ENCODE measurements at places on chromosomes 7 and 10. TPM values are rescaled to one million over a fixed set of nuclear protein-coding genes. Genes with fewer than 3 reads are reported as not detected.

Gene CHPF2
- 101 TPM for total RNA-seq

Gene SH2D4B
- not detected for total RNA-seq

Gene SLC39A12
- total RNA-seq: not detected

Gene SPAM1
- not detected for total RNA-seq

Gene NEUROD6
- not detected for total RNA-seq

Gene CHST15
- 1.4 TPM for total RNA-seq

Gene KLLN
- total RNA-seq: 0.37 TPM

Gene TSPAN15
- total RNA-seq: 0.85 TPM

Gene IL2RA
- not detected for total RNA-seq

Gene CALCR
- total RNA-seq: not detected

Gene LEP
- total RNA-seq: 0.09 TPM

Gene ATOH7
- total RNA-seq: not detected

Gene LRRD1
- 0.14 TPM for total RNA-seq

Gene GDF10
- total RNA-seq: 1.2 TPM

Gene UMAD1
- total RNA-seq: 10.6 TPM

Gene FOXK1
- 22.6 TPM for total RNA-seq

Gene TRIM24
- total RNA-seq: 3.4 TPM

Data from smooth muscle cell of bladder (primary cell).